ENCODE measurements at places on chromosomes 12 and 14. TPM values are rescaled to one million over a fixed set of nuclear protein-coding genes. Genes with fewer than 3 reads are reported as not detected.

GRCh38 chr14:24900269-24901100 lies 149.5 kb downstream of the STXBP6 start:
- no peak for DNase-seq

DNA sequence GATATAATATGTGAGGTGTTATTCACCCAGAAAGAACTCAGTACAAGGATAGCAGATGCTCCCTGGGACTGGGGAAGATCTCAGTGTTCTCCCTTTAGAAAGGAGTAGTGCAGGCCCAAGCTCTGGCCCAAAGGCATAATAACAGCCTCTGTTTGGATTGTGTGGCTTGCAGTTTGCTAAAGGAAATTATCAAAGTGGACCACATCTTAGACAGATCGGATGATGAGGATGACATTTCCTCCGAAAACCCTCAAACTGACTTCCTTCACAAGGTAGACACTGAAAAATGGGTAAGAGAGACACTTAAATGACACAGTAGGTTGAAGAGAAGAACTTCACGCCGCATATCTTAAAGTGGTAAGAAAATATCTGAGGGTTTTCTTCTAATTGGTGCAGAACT lies 26.1 kb downstream of the SMCO2 start:
- DNase-seq: no peak

OR4K15 gene
- total RNA-seq: not detected

DNA sequence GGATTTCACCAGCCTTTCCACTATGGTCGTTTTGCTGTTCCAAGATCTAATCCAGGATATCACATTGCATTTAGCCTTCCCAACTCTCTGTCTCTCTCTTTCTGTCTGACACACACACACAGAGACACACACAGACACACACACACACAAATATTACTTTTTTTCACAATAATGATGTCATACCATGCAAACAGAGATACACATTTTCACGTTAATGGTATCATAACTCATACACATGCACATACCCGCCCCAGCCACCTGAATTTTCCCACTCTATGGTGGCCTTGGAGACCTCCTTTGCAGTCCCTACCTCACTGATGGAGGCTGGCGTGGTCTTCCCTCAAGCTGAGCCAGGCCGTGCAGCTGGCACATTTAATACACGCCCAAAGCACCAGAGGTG lies 7.2 kb upstream of the MYL2 start:
- DNase-seq: no peak

DNA sequence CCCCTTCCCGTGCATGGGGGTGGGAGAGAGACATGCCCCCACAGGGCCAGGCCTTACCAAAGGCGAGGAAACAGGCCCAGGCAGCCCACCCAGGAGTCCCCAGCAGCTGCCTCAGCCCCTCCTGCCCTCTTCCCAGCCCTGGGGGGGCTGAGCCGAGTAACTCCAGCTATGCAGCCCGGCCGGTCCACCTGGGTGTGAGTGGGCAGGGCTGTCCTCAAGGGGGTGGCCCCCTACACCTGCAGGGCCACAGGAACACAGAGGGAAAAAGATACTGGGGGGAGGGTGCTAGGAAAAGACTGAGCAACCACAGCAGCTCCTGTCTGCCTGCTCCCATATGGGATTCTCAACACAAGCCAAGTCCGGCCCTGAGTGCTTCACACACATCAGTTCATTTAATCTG lies 7.6 kb downstream of the FIGNL2 start:
- no peak for DNase-seq

LTA4H gene
- total RNA-seq: 38.5 TPM

FRS2 gene
- 66.8 TPM for total RNA-seq

- DNase-seq: no peak
Measured at GRCh38 chr14:92464156-92464555, 49.4 kb upstream of the RIN3 start.

- DNase-seq: no peak
Measured at GRCh38 chr14:81401420-81402122, 1.4 kb upstream of the STON2 start.

SERPINA3 gene
- total RNA-seq: 0.94 TPM

DNA sequence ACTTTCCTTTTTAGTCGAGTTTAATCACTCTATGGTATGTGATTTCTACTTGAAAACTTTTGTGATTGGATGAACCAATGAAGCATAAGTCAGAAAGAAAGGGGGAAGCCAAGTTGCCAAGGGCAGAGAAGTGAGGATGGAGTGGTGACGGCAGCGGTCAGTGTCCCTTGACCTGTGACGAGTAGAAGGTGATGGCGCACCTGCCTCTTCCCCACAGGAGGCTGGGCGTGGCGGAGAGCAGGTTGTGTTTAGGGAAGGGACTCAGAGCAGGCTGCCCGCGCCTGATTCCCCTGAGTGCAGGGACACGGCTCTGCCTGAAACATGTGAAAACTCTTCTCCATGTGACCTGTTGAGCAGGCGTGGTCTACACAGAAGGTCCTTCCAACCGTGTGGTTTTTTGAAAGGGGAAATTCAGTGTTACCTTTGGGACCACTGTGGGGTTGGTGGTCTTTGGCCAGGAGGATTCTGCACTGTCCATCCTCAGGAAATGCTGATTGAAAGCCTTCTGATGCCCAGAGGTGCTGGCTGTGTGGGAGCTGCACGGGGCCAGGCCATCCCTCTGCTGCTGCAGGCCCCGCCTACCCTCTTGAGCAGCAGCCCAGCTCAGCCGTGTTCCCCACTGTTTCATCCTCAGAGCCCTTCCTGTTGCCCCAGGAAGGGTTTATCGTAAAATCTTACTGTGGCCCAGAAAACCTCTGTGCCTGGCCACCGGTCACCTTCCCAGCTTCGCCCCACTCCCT lies 23.5 kb upstream of the AMN start:
- no peak for DNase-seq

- no peak for DNase-seq
Measured at GRCh38 chr12:124766727-124767065, 97.0 kb downstream of the SCARB1 start.

DNA sequence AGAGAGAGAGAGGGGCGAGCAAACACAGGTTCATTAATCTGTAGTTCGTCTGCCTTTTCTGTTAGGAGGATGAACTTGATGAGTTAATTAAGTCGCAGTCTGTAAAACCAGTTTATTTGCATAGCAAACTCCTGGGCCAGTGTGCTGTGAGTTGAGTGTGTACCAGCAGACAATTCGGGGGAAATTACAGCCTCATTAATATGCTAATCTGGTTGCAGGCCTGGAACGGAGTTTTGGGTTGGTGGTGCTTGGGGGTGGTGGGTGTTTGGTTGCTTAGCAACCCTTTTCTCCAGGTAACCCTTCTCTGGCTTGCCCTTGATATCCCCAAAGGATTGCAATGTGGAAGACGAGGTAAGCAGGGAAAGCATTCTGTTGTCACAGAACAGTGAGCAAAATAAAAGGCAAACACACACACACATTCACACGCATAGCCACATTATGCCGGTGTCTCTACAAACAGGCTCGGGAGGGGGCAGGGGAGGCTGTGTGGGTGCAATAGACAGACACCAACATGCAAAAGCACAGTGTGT lies 29.2 kb upstream of the LHX5 start:
- no peak for DNase-seq

- DNase-seq: no peak
Measured at GRCh38 chr12:99257672-99258071, 389.9 kb upstream of the GARIN6 start.

OTX2 gene
- total RNA-seq: not detected

DNA sequence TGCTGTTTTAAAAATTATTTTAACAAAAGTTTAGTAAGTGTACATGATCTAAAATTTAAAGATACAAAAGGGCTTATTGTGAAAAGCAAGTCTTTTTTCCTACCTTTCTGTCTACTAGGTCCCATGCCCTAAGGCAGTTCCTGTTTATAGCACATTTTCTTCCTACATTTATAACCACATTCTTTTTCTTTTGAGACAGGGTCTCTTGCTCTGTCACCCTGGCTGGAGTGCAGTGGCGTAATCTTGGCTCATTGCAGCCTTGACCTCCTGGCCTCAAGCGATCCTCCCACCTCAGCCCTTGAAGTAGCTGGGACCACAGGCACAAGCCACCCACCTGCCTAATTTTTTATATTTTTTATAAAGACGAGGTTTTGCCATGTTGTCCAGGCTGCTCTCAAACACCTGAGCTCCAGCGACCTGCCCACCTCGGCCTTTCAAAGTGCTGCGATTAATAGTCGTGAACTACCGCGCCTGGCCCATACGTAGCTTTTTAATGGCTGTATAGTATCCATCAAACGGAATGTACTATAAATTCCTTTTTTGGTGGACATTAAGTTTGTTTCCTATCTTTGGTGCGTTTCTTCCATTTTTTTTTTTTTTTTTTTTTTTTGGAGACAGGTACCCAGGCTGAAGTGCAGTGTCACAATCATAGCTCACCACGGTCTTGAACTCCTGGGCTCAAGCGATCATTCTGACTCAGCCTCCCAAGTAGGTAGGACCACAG lies 20.9 kb downstream of the FRS2 start:
- DNase-seq: no peak

DNA sequence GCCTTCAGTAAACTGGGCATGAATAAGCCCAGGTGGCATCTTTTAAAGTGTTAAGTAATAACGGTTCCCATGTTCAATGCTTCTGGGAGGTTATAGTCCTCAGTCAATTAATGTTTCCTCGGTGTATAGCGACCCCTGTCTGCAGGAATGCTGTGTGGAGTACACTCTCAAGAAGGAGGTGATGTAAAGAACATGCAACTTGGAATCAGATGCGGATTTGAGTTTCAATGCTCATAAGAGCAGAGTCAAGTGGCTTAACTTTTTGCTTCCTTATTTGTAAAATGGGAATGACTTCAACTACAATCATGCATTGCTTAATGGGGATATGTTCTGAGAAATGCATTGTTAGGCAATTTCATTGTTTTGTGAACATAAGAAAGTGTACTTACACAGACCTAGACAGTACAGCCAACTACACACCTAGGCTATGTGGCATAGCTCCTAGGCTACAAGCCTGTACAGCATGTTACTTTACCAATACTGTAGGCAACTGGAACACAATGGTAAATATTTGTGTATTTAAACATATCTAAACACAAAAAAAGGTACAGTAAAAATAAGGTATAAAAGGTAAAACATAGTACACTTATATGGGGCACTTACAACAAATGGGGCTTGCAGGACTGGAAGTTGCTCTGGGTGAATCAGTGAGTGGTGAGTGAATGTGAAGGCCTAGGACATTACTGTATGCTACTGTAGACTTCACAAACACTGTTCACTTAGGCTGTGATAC lies 6.7 kb upstream of the MRPS35 start:
- DNase-seq: no peak

DNA sequence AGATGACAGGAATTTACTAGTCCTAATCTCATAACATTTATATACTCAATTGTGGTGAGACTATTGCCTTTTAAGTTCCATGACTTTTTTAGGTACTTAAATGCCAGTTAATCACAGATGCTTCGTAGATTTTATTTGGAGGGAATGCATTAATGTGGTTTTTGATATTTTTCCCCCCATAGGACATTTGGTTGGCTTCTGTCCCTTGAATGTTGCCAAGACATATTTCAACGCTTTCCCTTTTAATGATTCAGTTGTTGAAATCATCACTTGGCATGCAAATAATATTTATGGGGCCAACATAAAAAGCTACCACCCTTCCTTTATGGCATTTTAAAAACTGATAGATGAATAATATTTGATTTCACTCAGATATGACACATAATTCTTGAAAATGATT lies 172.1 kb downstream of the ACSS3 start:
- DNase-seq: no peak

PDE3A gene
- total RNA-seq: 7.8 TPM

DNA sequence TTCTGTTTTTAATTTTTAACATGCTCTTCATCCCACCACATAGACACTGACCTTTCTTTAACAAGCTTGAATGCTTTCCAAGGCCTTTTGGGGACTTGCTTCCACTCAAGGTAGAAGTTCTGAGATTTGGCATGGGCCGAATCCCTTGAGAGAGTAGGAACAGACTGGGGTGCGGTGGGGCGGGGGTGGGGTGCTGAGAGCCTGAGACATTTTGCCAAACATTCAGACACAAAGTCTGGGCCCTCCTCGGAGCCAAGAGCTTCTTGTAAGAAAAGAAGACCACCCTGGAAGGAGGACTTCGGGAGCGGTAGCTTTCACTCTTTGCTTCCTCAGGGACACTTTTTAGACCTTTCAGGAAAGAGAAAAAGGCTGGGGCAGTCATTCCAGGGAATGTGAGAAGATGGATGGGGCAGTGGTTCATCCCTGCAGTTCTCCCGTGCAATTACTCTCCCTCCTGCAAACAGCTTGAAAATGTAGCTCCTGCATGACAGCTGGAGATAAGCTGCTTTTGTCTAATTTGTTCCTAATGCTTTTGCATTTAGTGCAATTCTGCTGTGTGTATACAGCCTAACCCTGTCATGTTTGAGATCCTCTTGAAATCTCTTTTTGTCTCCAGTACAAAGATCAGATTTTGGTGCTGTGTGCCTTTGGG lies 16.3 kb upstream of the MYO1H start:
- DNase-seq: no peak

- DNase-seq: no peak
Measured at GRCh38 chr12:47382305-47382704, 302.5 kb upstream of the AMIGO2 start.

ADAMTS20 gene
- 0.47 TPM for total RNA-seq

DNA sequence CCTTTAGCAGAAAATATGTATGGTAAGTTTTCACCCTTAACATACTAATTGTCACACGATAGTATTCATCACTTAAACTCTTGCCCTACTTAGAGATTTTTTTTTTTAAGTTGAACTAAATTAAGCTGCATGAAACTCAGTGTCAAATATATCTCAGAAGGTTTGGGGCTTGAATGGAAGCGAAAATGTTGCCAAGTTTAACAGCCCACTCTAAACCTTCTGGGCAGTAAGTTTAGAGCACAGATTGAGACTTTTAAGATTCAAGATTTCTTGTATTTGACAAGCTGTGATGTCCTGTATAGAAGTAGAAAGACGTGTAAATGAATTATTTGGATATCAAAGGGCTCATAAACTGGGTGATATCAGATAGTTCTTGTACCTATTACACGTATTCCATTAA lies 287.3 kb upstream of the FLRT2 start:
- DNase-seq: no peak

B4GALNT1 gene
- 45.2 TPM for total RNA-seq

GRCh38 chr12:79194595-79194994 lies 330.0 kb downstream of the SYT1 start:
- DNase-seq: no peak

DNAJC22 gene
- 0.78 TPM for total RNA-seq

MRPS35 gene
- total RNA-seq: 81.9 TPM

DNA sequence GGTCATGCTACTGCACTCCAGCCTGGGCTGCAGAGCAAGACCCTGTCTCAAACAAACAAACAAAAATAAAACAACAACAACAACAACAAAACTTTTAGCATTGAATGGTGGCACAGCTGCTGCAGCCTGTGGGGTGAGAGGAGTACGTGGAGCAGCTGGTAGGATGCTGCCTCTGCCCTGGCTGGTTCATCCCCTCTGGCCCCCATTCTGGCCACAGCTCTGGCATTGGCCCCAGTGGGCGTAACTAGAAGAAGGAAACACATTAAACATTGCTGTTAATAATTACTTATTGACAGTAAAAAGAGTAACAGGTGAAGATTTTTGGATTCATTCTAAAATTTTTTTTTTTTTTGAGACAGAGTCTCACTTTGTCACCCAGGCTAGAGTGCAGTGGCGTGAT lies 28.8 kb upstream of the C2CD5 start:
- DNase-seq: no peak

Data from occipital lobe (tissue), 3 donors.